ENCODE measurements at places on chromosomes 2 and 18.

DNA sequence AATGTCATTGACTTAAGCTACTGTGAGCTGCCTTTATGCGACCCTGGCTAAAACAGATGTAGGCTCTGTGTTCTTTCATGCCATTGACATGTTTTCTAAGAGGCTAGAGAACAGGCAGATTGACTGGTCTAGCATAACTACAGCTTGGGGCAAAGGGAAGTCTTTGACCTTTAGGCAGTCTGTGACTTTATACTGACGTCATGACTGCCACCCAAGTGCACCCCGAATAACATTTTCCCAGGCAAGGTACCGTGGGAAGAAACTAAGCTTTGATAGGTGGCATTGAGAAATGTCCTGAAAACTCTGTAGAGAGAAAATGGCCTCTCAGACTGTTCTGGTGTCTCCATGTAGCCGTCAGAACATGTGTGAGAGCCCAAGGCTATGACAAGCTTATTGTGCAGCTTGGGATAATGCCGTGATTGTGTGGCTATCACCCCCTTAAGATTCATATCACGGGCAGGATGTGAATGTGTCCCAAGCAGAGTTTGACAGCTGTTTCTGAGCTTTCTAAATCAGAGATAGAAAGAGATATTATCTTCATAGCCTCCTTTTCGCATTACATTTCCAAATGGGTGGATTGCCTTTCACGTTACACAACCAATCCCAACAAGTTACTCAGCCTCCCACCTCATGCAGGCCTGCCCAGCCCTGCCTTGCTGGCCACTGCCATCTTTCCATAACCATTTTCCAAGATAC lies 672.2 kb upstream of the ACVR2A start:
- DNase-seq, result no peak

DNA sequence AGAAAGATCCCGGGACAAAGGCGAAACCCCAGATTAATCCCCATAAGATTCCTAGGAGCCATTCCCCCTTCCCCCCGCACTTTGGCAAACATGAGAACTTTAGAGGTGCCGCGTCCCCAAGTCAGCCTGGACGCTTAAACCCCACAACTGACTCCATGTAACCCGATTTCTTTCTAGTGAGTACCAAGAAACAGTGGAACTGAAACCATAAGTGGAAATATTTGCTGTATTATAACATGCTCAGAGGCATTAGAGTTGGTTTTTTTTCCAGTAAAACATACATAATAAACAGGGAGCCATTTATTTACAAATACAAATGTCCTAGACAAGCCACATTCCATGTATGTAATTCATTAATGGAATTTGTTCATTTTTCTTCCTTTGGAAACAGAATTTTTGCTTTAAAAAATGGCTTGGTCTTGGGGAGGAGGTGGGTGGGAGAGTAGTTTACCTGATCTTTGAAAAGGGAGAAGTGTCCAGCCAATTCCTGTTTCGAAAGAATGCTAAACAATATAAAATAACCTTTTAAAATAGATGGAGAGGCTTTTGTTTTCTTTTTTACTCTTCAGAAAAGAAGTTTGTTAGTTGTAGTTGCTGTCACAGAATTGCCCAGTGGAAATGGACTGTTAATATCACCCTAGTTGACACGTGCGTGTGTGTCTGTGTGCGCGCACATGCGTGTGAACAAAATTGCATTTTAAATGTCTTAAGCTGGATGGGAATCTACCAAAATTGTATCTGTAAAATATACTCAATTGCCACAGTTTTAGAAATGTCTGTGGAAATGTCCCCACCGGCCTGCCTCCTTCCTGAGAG lies 10.6 kb downstream of the POU3F3 start:
- DNase-seq, result no peak

- DNase-seq, result no peak
Observed at GRCh38 chr2:111657351-111657975, 226.5 kb downstream of the ANAPC1 start.

GRCh38 chr2:104606056-104606455 lies 247.9 kb upstream of the POU3F3 start:
- no peak for DNase-seq

DNA sequence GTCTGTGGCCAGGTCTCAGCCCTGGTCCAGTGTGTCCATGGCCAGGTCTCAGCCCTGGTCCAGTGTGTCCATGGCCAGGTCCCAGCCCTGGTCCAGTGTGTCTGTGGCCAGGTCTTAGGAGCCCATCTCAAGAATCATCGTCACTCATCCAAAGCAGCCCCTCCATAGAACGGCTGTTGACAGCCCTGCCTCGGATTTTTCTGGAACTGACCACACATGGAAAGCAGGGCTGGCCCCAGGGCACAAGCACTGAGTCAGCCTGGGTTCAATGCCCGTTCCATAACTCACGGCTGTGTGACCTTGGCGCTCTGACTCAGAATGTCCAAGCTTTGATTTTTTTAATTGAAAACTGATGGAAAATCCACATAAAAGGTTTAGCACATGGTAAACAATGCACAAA lies 59.9 kb upstream of the SNTG2 start:
- DNase-seq, result no peak

DNA sequence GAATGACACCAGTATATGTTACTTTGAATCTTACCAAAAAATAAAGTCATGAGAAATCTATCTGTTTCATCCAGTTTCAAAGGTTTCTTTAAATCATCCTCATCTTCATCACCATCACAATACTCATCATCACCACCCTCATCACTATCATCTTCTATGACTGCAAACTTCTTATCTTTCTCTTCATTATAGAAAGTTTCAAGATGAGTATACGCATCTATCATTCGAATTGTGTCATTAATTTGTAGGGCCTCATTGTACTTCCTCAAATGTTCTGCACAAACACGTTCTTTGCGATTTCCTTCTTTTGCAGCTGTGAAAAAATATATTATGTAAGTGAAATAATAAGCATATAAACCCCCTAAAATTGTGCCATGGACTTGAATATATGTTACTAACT lies 34.1 kb upstream of the FAP start:
- DNase-seq, result no peak

- peak; percentile 48 for DNase-seq
Observed at GRCh38 chr2:79099140-79099686, 11.4 kb upstream of the REG1B start.

DNA sequence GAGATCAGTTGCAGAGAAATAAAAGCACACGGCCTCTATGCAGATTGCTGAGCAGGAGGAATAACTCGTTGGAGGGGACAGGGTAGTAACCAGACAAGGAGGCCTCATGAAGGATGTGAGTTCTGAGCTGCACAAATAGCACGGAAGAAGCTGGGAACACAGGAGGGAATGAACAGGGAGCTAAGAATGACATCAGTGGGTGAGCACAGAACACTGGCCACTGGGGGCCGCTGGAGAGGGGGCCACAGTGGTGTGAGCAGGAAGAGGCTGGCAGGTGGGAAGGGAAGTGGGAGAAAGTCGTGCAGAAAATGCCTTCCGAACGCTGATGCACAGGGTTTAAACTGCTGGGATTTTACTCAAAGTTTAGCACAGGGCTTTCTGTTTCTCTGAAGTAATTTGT lies 61.0 kb downstream of the ZAP70 start:
- no peak for DNase-seq

DNA sequence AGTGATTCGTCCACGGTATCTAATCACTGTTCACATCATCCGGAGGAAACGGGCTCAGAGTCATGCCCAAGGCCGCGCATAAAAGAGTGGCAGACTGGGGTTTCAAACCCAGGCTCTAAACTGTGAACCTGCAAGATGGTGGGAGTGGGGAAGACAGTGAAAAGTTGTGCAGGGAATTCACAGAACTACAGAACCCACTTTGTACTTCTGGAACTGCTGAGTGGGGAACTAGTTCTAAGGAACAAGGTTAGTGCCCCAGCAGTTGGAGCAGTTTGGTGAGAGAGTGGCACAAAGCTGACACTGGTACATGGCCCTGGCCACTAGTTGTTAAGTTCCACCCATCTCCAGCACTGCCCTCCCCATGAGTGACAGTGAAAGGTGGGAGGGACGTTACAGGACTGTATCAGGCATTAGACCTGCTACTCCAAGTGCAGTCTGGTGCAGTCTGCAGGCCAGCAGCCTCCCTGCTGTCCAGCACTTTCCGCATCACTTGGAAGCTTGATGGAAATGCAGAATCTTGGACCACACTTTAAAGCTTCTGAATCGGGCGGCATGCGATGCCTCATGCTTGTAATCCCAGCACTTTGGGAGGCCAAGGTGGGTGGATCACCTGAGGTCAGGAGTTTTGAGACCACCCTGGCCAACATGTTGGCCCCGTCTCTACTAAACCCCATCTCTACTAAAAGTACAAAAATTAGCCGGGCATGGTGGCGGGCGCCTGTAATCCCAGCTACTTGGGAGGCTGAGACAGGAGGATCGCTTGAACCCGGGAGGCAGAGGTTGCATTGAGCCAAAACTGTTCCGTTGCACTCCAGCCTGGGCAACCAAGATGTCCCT lies 47.3 kb downstream of the C2orf42 start:
- DNase-seq, result peak; percentile 54
